GM19239 (cell line): ENCODE measurements at places on chromosomes 1 and 21.
A peak's percentile ranks its signal among the peaks of the same experiment; 100 is the strongest.

DNA sequence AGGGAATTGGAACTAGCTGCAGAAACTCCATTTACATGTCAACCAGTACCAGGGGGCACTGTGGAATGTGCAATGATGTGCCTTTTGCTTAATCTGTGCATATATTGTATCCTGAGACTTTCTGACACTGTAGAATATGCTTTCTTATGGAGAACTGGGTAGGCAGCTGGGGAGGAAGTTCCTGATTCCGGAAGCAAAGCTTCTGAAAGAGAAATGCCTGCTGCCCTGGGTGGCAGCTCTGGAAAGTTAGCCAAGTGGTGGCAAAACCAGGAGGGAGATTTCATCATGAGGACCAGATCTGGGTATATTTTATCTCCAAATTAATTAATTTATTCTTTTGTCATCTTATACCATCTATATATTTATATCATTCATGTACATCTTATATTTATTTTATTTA is 116.7 kb downstream of the XCL2 start:
- DNase-seq = no peak

GRCh38 chr1:43382027-43382779 is 7.4 kb downstream of the MED8 start:
- DNase-seq = no peak

DNA sequence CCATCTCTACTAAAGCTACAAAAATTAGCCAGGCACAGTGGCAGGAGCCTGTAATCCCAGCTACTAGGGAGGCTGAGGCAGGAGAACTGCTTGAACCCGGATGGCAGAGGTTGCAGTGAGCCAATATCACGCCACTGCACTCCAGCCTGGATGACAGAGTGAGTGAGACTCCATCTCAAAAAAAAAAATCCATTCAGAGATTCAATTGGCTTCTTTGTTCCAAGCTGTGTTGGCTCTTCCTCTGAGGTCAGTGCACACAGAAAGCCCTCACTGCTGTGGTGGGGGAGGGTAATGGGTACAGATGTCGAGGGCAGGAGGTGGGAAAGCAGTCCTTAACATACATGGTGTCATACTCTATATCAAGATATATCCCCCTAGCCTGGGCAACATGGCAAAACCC is 14.7 kb downstream of the TIE1 start:
- no peak for DNase-seq

DNA sequence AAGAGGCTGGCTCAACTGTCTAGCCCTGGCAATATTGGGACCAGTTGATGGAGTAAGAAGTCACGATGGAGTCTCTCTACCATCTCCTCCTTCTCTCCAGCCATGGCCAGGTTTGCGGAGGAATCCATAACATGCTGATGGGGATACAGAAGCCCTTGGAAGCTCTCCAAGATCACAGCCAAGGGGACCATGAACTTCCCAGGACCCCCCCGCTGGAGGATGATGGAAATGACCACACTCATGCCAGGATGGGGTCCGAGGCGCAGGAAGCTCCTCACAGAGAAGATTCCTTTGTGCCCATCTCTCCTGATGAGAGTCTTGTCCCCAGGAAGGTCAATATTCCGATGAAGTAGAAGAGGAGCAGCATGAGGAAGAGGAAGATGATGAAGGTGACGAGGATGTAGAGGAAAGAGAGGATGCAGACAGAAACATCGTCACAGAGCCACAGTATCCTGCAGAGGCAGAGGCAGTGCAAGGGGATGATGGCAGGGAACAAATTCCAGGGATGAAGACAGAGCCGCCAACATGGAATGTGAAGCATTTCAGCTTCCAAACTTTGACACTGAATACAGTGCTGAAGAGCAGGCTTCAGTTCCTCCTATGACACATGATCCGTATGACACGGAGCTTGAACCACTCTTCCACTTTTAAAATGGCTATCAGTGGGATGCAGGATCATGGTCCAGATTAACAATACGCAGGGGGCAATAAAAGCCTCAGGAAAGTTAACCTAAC is 57.9 kb upstream of the EDN2 start:
- DNase-seq = no peak

GRCh38 chr1:73310797-73311381 is 887.1 kb downstream of the LRRIQ3 start:
- DNase-seq = no peak

DNA sequence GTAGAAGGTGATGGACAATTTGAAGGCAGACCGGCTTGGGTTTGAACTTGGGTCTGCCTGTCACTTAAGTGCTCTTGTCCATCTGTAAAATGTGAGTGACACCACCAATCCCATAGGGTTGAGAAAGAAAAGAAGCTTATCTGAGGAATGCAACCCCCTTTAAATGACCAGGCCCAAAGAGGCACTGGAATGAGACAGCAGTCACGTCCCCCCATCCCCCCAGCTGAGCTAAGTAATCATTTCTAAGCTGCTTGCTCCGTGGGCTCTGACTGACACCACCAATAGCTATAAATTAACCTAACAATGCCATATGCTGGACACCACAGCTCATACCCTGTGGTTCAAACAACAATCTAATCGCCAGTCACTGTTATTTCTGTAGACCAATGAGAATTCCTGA is 15.1 kb downstream of the LCA5L start:
- DNase-seq = no peak

- peak; percentile 59 for DNase-seq
Measured at GRCh38 chr1:109640285-109640865, 15.5 kb upstream of the GSTM4 start.
